ENCODE measurements at places on chromosomes 1 and 21. TPM values are rescaled to one million over a fixed set of nuclear protein-coding genes. Genes with fewer than 3 reads are reported as not detected.

FASLG gene
- total RNA-seq: not detected

HLX gene
- 0.22 TPM for total RNA-seq

GUCA2B gene
- not detected for total RNA-seq

ADIPOR1 gene
- 68.0 TPM for total RNA-seq

CFHR4 gene
- 0.19 TPM for total RNA-seq

CD247 gene
- total RNA-seq: 0.45 TPM

FOXO6 gene
- total RNA-seq: 2.8 TPM

ZNF648 gene
- total RNA-seq: 0.27 TPM

FAM72B gene
- 3.5 TPM for total RNA-seq

DNA sequence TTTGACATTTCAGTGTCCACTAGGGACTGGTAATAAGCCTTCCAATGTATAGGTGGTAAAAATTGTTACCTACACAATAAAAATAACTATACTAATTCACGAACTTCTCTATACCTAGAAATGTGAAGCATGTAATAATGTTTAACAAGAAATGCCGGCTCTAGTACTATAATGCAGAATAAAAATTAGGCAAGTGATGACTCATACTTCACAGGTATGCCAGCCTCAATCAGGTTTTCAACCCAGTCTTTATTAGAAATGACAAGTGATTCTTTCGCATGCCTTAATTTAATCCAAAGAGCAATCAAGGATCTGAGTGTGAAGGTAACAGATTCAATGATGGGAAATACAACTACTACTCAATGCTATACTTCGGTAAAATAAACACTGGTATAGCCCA is 134.9 kb downstream of the RERE start:
- ATAC-seq: no peak

- ATAC-seq: no peak
Observed at GRCh38 chr1:78136680-78137079, 90.9 kb downstream of the GIPC2 start.

- no peak for ATAC-seq
Observed at GRCh38 chr1:232464325-232464724, 165.6 kb downstream of the SIPA1L2 start.

GRCh38 chr1:63651161-63651701 is 58.0 kb downstream of the PGM1 start:
- no peak for ATAC-seq

DNA sequence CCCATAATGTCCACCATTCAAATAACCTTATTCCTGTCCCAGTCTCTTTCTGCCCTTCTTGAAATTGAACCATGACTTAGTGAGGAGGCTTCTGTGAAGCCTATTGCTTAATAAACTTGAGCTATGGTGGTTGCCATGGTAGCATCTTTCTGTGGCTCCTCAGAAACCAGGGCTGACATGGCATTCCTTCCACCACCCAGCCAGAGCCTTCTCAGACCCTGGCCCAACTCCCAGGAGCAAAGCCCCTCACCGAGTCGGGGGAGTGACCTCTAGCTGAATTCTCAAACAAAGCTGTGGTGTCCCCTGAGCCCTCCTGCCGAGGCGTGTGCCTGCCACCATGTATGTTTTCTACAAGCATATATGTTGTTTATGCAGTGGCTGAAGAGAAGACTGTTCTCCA is 259.1 kb downstream of the CACNA1E start:
- ATAC-seq: no peak

DNA sequence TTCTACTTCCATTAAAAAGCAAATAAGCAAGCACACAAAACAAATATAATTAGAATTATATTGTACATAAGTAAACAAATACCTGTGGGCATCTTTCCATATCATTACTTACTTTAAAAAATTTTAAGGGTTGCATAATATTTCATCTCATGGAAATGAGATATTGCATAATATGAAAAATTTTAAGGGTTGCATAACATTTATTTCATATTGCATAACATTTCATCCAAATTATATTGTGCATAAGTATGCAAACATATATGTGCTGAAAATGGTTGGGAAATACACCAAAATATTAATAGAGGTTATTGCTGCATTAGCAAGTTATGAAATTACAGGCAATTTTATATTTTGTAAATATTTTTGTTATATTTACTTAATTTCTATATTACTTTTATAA is 213.7 kb downstream of the KCNH1 start:
- ATAC-seq: no peak

DNA sequence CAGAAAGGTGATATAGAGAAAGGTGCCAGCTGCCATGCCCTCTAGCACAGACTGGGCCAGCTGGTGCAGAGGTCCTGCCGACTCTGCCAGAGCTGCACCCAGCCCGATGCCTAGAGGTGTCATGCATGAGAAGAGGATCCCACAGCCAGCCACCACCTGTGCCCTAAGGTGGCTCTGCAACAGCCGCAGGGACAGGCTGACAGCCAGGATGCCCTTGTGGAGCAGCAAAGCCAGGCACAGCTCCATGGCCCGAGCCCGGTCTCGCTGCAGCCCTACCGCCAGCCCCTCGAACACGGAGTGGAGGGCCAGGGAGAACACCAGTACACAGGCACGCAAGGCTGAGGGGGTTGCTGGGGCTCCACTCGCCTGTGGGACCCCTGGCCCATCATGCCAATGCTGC is 1.8 kb upstream of the CRTC2 start:
- ATAC-seq: no peak

DNA sequence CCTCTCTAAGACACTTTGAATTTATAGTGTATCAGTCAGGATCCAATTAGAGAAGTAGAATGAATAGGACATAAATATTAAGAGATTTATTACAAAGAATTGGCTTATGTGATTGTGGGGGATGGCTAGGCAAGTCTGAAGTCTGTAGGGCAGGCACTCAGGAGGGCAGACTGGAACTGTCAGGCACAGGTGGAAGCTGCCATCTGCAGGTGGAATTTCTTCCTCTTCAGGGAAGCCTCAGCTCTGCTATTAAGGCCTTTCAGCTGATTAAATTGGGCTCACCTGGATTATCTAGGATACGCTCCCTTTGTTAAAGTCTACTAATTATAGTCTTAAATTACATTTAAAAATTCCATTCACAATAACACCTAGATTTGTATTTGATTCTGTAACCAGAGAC is 92.0 kb upstream of the HAO2 start:
- ATAC-seq: no peak

GRCh38 chr1:180369061-180369460 is 133.3 kb downstream of the ACBD6 start:
- no peak for ATAC-seq

- ATAC-seq: no peak
Observed at GRCh38 chr21:34187935-34188334, 114.6 kb downstream of the MRPS6 start.

DNA sequence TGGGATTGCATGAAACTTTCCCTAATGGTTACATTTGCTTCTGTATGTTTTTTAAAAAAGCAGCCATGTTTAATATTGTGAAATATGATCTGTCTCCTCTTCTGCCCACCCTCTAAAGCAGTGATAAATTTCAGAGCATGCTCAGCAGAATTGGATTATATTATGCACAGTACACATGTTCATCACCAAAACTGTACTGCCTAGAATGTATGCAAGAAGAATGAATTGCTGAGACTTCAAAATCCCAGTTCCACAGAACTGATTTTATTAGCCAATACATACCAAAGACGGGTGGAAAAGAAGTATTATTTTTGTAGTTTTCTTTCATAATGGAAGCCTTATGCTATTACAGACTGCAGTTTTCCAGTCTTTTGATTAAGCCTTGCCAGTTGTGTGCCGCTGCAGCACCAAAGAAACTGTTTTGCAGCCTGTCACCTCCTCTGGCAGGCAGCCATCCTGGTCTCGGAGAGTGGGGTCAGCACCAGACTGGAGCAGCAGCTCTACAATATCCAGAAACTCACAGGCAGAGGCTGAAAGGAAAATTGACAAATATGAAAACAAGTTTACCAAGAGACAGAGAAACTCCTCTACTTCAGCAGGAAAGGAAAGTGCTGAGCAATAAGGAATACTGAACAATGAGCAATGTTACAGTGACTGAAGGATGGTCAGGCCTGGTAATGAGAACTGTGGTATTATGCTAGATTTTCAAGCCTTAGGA is 58.1 kb downstream of the LHX4 start:
- peak; percentile 97 for ATAC-seq

- ATAC-seq: peak; percentile 32
Observed at GRCh38 chr1:94746635-94747525, 73.3 kb upstream of the SLC44A3 start.

- ATAC-seq: peak; percentile 64
Observed at GRCh38 chr1:41486371-41487125, 2.1 kb upstream of the EDN2 start.
